NCI-H748 treated with DMSO at 0.1 percent for 48 hours (cell line): ENCODE measurements at places on chromosomes 11 and 22.
A peak's percentile ranks its signal among the peaks of the same experiment; 100 is the strongest.

- DNase-seq: no peak
Measured at GRCh38 chr11:46836870-46837269, 9.2 kb downstream of the CKAP5 start.

- DNase-seq: no peak
Measured at GRCh38 chr11:13434247-13435205, 28.5 kb downstream of the BTBD10 start.

GRCh38 chr22:36124666-36125065 is 35.9 kb downstream of the APOL3 start:
- DNase-seq: no peak

GRCh38 chr11:10818594-10818993 is 9.9 kb upstream of the EIF4G2 start:
- no peak for DNase-seq

DNA sequence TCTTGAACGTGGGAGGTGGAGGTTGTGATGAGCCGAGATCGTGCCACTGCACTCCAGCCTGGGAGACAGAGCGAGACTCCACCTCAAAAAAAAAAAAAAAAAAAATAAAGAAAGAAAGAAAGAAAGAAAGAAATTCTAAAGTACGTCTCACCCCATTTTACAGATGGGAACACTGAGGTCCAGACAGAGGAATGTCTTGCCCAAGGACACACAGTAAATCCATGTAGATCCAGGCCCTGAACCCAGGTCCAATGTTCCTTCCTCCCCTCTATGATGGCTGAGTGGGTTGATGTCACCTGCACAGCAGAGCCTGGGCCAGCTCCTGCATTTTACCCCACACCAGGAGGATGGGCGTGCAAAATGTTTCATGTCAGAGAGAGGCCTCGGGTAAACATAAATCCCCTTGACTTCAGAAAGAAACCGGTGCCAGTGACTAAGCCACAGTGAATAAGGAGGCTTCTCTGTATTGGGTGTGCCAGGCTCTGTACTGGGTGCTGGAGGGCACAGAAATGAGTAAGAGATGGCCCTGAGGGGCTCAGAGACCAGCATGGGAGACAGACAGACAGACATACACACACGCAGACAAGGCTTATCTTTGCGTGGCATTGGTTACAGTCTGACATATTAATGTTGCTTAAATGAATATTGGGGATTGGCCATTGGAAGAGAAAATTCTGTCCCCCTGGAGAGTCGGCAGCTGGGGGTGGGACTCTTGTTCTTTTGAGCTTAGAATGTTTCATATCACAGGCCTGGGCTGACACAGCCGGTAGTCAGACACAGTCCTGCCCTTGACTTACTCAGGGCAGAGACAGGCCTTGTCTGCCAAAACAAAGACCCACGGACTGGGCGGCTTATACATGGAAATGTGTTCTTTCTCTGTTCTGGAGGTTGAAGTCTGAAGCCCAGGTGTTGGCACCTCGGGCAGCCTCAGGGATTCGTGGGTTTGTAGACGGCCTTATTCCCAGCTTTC is 105.4 kb downstream of the MIAT start:
- no peak for DNase-seq

DNA sequence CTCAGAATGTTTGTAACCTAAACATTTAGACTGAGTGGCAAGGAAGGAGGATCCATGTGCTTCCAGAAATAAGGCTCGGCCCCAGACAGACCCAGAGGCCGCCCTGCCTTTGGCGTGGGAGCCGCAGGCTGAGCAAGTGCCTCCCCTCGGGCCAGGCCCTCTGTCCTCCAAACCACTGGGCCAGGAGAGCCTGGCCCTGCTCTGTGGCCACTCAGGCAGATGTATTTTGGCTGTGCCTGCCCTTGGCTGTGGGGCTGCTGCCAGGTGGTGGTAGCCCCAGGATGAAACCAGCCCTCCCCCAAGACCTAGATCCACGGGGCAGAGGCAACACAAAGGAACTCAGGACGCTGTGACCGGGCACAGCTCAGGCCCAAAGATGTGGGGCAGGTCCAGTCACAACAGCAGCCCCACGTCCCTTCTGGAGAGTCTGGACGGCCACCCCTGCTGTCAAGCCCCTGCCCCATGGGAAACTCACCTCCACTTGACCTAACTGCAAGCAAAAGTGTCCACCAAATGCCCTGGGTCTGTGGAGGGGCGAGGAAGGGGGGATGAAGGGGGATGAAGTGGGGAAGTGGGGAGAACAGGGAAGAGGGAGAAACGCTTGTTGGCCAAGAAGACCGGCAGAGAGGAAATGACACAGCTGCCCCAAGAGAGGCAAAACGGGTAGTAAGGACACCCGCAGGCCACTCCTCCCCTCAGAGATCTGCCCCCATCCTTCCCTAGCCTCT is 24.0 kb downstream of the PISD start:
- no peak for DNase-seq

DNA sequence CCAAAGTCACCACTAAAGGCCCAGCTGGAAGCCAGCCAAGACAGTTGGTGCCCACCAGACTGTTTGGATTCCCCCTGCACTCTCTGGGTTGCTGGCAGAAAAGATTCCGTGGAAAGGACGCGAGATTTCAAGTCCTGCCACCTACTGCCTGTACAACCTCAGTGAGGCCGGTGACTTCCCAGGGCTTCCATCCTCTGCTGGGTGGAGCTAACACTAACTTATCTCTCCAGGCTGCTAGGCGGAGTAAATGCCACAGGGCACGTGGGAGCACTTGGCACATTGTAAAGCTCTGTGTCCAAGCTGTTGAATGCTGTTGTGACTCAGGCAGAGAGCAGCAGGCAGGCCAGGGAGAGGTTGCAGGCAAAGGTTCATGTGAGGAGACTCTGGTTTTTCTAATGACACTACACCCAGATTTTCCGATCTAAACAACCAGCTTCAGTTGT is 50.9 kb upstream of the CDON start:
- no peak for DNase-seq

GRCh38 chr11:6844356-6844755 is 1.1 kb upstream of the OR10A5 start:
- DNase-seq: no peak

- no peak for DNase-seq
Measured at GRCh38 chr11:95910638-95911368, 13.1 kb downstream of the MTMR2 start.

GRCh38 chr11:37572491-37573171 is 974.6 kb upstream of the RAG2 start:
- DNase-seq: no peak

DNA sequence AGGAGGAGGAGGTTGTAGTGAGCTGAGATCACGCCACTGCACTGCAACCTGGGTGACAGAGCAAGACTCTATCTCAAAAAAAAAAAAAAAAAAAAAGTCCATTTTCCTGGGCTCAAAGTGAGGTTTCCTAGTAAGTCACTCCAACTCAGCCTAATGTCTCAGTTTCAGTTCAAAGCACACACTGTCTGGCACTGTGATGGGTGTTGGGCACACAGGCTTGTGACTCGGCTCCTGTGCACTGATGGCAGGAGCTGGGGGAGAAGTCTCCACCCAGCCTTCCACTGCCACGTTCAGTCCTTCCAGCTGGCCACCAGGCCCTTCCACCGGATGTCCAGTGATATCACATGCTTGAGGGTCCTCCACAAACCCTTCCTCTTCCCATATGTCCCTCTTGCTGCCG is 186.0 kb downstream of the CEP164 start:
- DNase-seq: no peak

DNA sequence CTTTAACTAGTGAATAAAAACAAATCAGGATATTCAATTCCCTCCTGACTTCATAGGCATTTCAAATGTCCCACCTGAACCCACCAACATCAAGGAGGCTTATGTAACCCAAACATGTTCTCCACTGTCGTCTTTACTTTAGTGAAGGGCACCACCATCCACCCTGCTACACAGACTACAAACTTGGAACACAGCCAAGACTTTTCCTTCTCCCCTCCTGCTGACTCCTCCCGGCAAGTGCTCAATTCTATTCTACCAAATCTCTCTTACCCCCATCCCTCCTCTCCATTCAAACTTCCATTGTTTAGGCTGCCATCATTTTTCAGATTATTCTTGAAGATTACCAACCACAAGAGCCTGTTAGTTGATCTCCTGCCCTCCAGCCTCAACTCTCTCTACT is 24.3 kb downstream of the SAAL1 start:
- DNase-seq: no peak

GRCh38 chr11:118621784-118622375 is 14.5 kb downstream of the PHLDB1 start:
- DNase-seq: no peak

GRCh38 chr11:118325283-118325682 is 17.2 kb downstream of the CD3D start:
- DNase-seq: no peak

DNA sequence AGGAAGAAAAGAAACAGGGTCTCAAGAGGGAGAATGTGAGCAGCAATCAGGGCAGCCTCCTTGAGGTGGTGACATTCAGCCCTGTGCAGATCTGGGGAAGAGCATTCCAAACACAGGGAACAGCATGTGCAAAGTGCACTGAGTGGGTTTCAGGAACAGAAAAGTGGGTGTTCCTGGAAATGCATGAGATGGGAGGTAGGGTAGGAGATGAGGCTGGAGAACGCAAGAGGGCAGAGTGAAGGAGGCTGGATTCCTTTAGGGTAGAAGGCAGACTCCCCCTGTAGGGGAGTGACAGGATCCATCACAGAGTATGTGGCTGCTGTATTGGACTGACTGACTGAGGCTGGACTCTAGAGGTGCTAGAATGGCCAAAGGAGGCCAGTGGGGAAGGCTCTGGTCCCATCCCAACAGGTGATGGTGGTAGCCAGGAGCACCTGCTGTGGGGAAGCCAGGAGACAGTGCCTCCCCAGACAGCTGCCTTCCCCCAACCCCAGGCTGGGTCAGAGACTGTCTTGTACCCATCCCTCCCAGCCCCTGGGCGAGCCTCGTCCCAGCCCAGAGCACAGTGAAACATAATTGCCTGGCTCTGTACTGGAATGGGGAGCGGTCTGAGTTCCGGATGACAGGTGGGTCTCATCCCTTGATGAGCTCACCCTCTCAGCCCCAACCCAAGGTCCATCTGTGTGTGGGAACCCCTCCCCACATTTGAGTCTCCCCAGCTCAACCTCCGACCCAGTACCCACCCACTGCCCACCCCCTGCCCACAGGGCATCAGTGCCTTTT is 419.4 kb downstream of the MN1 start:
- no peak for DNase-seq

DNA sequence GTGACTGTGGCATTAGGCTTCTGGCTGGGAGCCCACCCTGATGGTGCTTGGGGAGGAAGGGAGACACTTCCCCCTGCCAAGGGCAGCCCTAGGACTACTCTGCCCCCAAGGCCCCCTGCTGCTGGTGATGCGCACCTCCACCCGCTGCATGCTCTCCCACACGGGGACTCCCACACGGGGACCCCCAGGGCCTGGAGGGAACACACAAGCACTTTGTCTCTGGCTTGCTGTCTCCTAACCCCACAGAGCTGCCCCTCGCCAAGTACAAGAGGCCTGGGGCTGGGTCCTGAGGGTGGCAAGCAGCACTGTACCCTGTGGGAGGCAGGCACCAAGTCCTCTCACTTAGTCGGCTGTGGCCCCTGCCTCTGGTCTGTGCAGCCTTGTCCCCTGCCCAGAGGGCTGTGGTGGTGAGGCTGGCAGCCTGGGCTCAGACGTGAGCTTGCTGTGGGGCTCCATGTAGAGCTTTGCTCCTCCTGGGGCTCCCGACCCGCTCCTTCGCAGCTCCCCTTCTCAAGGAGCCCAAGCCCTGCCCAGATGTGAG is 7.9 kb downstream of the LRRC75B start:
- DNase-seq: no peak

GRCh38 chr11:57647960-57648800 is 1.5 kb downstream of the YPEL4 start:
- DNase-seq: no peak

- no peak for DNase-seq
Measured at GRCh38 chr22:22949953-22950352, 62.3 kb downstream of the IGLL5 start.

- no peak for DNase-seq
Measured at GRCh38 chr11:106644824-106645223, 373.5 kb downstream of the GUCY1A2 start.

DNA sequence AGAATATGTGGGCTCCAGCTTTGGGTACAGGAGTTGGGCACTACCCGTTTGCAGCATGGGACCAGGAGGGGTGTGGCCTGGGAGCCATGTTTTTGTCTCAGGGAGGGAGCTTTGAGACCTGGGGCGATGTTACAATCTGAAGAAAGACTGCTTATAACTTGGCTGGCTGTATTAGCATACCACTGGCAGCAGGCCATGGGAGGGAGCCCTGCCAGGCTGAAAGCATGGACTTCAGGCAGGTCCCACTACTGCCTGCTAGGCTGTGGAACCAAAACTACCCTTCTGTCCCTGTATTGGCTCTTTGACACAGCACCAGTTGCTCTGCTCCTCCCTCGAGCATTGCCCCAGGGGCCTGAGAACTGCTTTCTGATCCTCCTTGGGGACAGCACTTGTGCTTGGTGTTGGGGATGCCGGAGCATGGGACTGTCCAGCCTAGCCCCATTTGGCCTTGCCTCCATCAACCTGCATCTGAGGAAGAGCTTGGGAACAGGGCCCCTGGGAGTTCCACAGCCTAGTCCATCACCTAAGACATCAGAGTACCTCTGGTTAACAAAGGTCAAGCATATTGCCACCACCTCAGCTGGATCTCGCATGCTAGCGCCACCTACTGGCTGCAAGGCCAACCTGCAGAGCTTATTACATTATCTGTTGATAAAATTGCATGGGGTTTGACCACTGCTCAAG is 217.4 kb downstream of the SBF2 start:
- peak; percentile 2 for DNase-seq

GRCh38 chr11:8075119-8075726 is 5.8 kb upstream of the TUB start:
- DNase-seq: no peak

- DNase-seq: no peak
Measured at GRCh38 chr11:113952588-113952987, 22.3 kb upstream of the HTR3A start.

DNA sequence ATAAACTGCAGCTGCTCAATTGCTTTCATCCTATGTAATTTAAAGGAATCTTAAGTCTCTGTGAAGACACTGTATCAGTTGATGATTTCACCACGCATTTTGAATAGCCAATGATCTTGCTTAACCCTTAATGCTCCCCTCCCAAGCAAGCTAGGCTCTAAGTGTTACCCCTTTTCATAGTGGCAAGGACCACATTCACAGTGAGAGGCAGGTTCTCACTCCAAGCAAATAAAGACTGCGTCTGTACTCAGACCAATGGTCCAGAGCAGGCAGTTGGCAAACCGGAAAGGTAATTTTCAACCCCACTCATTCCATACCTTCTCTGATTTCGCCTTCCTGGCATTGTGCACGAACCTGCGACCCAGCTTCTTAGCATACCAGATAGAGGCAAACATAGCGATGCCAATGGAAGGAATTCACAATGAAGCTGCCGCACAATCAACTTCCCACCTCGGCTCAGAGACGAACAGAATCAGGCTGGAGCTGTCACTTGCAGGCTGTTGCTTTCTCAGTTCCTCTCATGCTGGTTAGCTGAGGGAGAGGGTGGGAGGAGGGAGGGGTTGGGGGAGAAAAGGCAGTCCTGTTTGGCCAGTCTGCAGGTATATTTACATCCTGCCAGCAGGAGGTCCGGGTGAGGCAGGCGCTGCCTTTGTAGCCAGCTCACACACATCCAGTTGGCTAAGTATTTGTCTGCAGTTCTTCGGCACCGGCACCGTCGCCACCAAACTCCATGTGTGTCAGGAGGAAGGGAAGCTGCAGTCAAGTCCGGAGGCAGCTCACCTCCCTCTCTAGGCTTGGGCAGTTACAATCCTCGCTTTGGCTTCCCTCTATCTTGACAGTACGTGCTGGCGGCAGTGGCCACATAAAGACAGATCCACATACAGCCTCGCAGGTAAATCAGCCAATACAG is 1151.2 kb upstream of the CCDC90B start:
- DNase-seq: peak; percentile 24
